ENCODE measurements at places on chromosomes 2 and 18.

DNA sequence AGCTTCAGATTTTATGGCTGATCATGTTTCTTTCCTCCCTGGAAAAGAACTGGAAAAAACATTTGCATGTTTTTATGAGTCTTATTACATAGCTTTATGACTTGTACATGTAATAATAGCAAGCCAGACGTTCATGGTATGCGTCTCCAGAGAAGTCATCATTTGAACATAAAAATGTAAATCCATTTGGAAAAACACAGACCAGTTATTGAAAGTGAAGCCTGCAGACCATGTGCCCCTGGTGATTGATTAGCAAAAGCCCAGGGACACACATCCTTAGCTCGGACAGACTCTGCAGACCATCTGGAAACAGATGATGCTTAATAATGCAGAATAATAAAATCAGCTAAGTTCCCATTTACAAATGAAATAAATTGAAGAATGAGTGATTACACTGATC is 283.1 kb downstream of the TDRD15 start:
- DNase-seq, result no peak

GRCh38 chr2:160144280-160144990 is 55.6 kb downstream of the ITGB6 start:
- DNase-seq, result no peak

- no peak for DNase-seq
Observed at GRCh38 chr18:33744032-33744697, 166.1 kb downstream of the ASXL3 start.

DNA sequence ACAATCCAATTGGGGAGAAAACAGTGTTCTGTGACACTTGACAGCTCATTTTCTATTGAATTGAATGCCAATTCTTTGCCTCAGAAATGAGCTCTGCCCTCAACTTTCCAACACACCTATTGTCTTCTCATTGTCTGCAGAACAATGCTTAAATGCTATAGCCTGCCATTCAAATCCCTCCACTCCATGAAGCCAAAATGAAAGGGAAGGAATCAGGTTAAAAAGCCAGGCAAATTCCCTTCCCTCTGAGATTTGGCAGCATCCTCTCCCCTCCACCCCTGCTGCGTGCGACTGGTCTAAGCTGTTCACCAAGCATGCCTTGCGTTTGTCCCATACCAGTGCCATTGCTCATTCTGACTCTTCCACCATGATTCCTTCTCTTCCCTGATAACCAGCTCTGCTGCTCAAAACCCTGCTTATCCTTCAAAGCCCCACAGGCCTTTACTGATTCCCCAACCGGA is 32.4 kb upstream of the TMEM131 start:
- no peak for DNase-seq

- no peak for DNase-seq
Observed at GRCh38 chr18:34742891-34743341, 32.8 kb downstream of the DTNA start.

GRCh38 chr2:24813691-24814137 is 20.5 kb downstream of the CENPO start:
- no peak for DNase-seq

DNA sequence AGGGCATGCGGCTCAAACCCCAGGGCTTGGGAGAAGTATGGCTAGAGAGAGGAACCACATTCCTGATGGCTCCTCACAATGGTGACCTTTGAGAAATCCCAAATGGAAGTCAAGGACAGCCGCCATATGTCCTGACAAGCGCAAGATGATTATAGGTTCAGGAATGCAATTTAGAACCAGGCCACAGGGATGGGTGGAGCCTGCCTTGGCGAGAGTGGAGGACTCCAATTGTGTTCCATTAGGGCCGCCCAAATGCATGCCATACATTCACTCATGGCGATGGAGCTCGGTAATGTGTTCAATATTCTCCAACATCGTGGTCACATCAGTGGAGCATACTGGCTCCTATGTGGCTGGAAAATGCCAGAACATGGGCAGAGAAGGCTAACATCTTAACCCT is 662.9 kb upstream of the ID2 start:
- no peak for DNase-seq

- DNase-seq, result no peak
Observed at GRCh38 chr2:37570773-37571586, 100.5 kb downstream of the CDC42EP3 start.

DNA sequence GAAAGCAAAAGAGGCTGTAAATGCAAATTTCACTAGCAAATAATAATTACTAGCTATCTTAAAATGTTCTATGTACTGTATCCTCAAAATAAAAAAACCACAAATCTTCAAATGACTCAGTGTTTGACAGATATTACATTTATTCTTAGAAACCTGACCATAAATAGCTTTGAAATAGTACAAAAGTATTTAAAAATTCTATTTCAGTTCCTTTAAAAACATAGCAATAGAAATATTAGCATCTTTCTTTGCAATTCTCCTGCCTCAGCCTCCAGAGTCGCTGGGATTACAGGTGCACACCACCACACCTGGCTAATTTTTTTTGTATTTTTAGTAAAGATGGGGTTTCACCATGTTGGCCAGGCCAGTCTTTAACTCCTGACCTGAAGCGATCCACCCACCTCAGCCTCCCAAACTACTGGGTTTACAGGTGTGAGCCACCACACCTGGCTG is 50.6 kb downstream of the MSH6 start:
- no peak for DNase-seq

GRCh38 chr2:156323754-156324153 is 8.8 kb downstream of the NR4A2 start:
- DNase-seq, result no peak

GRCh38 chr2:147420517-147420916 is 424.3 kb upstream of the ACVR2A start:
- DNase-seq, result peak; percentile 17

DNA sequence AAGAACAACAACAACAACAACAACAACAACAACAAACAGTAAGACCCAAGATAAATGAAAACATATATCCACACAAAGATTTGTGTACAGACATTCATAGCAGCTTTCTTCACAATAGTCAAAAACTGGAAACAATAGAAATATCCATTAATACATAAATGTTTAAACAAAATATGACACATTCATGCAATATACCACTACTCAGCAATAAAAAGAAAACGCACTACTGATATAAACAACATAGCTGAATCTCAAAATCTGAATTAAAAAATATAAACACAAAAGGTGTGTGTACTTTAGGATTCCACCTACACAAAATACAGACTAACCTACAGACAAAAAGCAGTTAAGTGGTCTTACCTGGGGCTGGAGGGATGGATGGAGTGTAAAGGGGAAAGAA is 42.1 kb downstream of the DOK1 start:
- DNase-seq, result no peak

DNA sequence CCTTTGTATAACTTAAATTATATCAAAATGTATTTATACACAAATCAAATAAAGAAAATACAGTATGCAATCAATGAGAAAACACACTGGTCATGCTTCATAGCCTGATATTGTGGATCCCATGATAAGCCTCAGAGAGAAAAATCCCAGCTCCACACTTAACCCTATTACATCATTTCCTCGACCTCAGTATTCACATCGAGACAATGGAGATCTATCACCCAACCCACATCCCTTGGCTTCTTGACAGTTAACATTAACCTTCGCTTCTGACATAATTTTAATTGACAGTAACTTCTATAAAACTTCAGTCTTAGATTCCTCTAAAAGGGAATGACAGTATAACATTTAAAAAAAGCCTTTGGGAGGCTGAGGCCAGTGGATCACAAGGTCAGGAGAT is 11.6 kb downstream of the TMX3 start:
- DNase-seq, result no peak

GRCh38 chr2:1754046-1754445 is 9.7 kb upstream of the PXDN start:
- no peak for DNase-seq

GRCh38 chr2:240183875-240184590 is 43.6 kb upstream of the OTOS start:
- DNase-seq, result no peak

DNA sequence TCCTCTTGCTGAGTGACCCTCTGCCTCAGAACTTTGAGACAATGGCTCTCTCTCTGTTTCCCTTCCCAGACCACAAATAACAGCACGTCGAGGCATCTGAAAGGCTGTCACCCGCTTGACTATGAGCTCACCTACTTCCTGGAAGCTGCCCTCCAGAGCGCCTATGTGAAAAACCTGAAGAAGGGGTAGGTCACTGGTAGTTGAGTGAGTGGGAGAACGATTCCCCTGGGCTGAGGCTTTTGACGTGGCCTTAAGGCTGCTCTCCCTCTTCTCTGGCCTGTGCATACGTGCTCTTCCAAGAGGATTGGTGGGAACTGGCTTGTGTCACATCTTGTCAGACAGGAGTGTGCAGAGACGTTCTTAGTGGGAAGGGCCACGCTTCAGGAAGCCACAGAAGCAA is 63.1 kb upstream of the MCFD2 start:
- DNase-seq, result no peak

DNA sequence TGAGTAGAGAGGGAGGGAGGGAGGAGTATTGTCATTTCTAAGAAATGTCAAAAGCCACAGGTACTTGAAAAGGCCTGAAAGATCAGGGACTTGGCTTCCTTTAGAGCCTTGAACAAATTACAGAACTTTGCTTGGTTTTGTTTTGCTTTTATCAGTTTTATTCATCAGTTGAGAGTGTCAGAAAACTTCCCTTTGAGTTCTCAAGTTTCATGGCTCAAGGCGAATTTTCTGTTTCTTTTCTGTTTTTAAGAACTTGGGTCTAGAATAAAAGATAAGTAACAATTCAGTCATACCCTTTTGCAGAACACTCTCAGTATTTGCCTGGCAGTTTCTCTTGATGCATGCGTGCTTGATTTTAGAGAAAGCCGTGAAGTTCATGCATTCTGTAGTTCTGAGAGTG is 531.9 kb downstream of the PARD3B start:
- no peak for DNase-seq

- DNase-seq, result no peak
Observed at GRCh38 chr2:25324905-25325592, 16.7 kb downstream of the DNMT3A start.

- no peak for DNase-seq
Observed at GRCh38 chr18:51658436-51658835, 461.0 kb upstream of the MEX3C start.

- no peak for DNase-seq
Observed at GRCh38 chr2:95761556-95761955, 169.8 kb downstream of the TRIM43 start.

DNA sequence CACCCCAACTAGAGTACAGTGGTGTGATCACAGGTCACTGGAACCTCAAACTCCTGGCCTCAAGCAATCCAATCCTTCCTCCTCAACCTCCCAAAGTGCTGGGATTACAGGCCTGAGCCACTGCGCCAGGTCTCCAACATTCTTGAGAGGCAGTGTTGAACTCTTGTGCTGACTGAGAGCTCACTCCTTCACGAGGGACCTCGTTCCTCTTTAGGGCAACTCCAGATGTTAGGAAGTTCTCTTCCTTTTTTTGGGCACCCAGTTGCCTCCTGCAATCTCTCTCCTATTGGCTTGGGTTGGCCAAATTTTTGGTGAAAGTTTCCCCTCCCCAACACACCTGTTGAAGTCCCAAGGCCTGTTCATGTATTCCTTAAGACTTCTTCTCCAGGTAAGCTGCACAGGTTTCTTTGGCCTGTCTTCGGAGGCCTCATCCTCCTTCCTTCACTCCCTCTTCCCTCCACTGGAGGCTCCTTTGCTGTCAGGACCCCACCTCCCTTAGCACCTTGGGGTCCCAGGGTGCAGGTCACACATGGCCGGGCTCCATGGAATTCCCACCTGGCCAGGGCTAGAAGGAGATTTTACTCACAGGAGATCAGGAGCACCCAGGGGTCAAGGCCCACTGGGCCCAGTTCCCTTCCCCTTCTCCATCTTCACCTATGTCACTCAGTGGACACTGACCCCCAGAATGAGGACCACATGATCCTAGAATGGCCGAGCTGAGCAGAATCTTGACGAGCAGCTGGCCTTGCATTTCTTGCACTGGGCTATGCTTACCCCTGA is 94.6 kb upstream of the SMAD2 start:
- DNase-seq, result peak; percentile 5

DNA sequence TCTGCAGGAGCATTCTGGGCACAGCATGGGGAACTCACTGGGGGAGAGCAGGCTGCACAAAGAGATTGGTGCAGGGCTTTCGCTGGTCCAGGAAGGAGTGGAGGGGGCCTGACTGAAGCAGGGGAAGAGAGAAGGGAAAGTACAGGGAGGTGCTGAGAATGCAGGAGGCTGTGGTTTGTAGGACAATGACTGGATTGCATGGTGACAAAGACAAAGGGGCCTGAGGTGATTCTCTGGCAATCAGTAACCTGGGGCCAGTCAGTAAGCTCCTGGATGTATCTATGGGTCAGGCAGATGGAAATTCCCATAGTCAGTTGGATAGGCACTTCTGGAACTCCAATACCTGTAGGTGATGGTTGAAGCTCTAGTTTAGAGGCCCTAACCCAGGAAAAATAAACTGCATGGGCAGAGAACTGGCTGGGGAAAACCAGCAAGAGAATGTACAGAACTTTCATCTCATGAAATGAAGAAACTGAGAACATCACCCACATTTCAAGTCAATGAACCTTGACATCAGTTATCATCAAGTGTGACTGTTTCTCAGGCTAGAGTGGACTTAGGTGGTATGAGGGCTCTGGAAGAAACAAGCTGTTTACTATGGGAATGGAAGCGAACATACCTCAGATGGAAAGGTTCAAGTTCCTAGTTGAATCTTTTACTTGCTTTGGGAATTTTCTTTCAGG is 193.2 kb downstream of the TPGS2 start:
- DNase-seq, result no peak

DNA sequence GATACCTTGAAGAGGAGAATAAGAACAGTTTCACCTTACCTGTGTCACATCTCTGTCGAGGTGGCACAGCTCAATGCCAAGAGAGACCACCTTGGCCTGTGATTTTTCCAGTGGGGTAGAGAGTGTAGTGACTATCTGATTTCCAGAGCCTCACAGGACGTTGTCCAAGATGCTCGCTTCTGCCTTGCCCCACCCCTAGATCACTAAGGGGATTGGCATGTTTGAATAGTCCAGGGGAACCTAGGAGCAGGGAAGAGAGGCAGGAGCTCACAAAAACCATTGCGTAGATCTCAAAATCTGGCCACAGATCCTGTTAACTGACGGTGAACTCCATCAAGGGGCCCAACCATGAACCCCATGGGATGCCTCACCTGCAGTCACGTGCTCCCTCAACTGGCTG is 24.2 kb downstream of the TMEM178A start:
- DNase-seq, result no peak

- no peak for DNase-seq
Observed at GRCh38 chr2:28713577-28714298, 37.9 kb upstream of the PPP1CB start.

DNA sequence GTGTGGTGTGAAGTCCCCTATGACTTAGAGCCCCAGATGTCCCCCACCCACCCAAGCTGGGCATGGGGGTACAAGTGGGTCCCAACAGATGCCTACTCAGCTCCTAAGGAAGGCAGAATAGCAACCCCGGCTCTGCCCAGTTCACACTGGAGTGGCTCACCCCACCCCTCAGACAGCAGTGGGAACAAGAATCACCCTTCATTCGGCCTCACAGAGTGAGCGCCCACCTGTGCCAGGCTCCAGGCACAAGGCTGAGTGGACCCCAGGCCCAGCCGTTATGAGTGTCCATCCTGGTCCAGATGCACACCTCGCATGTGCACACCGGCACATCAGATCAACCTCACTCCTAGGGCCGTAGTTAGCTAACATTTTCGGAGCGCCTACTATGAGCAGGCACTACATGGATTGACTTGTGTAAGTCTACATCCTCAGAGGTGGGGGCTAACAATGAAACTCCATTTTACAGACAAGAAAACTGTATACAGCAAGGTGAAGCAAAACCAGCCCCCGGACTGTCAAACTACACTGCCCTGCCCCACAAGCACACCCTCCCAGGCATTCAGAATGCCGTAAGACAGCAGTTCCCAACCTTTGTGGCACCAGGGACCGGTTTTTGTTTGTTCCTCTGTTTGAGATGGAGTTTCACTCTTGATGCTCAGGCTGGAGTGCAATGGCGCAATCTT is 2.8 kb upstream of the ASTL start:
- no peak for DNase-seq

All from WTC11 (cell line).